Activated CD8-positive, alpha-beta memory T cell treated with anti-CD3 and anti-CD28 coated beads for 48 hours (primary cell): ENCODE measurements at places on chromosomes 16 and 17.

GRCh38 chr16:50121278-50121677 is 31.8 kb upstream of the TENT4B start:
- no peak for DNase-seq

DNA sequence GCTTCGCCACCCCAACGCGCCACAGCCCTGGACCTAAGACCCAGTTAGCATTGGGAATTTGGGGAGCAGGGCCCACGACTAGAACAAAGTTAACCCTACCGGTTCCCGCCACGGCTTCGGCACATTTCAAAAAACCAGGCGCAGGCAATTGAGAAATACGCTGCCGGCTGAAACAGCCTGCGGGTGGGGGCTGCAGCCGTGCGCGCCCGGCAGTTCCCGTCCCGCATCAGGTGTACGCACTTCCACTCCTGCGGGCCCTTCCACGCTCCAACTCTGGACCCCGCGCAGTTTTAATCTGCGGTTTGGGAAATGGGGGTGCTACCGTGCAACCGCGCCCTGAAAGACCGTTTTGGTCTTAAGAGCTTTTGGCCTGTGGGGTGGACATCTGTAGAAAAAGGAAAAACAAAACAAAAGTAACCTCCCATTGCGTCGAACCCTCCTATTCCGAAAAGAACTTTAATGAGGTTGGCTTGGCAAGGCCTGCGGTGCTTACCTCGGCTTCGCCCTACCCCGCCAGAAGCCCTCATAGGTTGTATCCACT is 7.1 kb downstream of the IRX5 start:
- DNase-seq: no peak

GRCh38 chr16:27084307-27085028 is 17.7 kb downstream of the C16orf82 start:
- no peak for DNase-seq

GRCh38 chr17:79459003-79459655 is 151.7 kb downstream of the RBFOX3 start:
- no peak for DNase-seq

- no peak for DNase-seq
Measured at GRCh38 chr16:27742333-27742732, 192.4 kb downstream of the KATNIP start.

DNA sequence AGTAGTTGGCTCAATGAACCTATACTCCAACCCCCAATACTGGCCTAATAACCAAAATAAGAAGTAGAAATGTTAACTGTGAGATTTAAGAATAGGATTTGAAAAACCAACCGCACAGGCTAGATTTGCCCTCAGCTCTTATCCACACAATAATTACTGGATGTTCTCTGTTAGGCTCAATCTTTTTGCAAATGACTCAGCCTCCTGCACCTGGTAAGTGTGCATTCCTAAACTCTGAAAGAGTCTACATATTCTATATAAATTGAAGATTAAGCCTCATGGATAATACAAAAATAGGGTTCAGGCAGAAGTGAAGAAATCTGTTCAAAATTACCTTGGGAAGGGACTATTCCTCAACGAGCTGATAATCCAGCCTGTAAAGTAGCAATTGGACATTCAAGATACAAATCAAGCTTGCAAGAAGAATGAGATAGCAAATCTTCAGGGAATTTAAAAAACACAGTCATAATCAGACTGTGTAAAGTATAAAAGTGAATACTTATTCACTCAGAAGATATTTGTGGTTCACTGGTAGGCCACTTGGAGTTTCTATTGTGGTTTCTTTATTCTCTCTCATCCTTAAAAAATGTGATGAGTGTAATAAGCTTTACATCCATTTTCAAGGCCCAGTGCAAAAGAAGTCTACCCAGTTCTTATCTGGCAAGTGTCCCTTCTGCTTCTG is 931.9 kb upstream of the SOX9 start:
- no peak for DNase-seq

GRCh38 chr17:63162406-63163157 is 196.5 kb downstream of the TANC2 start:
- DNase-seq: no peak

- no peak for DNase-seq
Measured at GRCh38 chr17:76404256-76404655, 19.8 kb downstream of the SPHK1 start.

GRCh38 chr16:62288990-62289629 is 252.9 kb upstream of the CDH8 start:
- no peak for DNase-seq

GRCh38 chr17:2344528-2344927 is 7.2 kb downstream of the SGSM2 start:
- no peak for DNase-seq

GRCh38 chr17:45147581-45148182 is 593 bp upstream of the HEXIM1 start:
- DNase-seq: peak; percentile 68

- no peak for DNase-seq
Measured at GRCh38 chr16:86685076-86685475, 106.7 kb downstream of the FOXL1 start.

DNA sequence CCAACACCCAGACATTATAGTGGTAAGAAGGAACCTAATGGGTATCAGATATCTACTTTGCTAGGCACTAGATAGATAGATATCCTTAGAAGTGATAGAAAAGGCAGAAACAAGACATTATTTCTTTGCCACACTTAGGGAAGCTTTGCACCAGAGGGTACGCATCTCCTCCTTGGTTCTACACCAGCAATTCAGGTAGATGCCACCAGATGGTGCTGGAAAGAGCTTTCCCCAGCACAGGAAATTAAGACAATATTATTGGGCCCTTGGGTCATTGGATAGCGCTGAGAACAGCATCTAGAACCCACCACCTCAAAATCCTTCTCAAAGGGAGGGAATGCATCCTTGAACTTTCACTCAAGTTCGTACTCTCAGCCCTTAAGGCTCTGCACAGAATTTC is 173.8 kb upstream of the CCL2 start:
- no peak for DNase-seq

- no peak for DNase-seq
Measured at GRCh38 chr17:49829026-49829425, 18.8 kb downstream of the TAC4 start.

GRCh38 chr16:53094013-53094630 is 39.3 kb downstream of the CHD9 start:
- no peak for DNase-seq

- no peak for DNase-seq
Measured at GRCh38 chr17:34582185-34582900, 3.0 kb downstream of the TMEM132E start.

DNA sequence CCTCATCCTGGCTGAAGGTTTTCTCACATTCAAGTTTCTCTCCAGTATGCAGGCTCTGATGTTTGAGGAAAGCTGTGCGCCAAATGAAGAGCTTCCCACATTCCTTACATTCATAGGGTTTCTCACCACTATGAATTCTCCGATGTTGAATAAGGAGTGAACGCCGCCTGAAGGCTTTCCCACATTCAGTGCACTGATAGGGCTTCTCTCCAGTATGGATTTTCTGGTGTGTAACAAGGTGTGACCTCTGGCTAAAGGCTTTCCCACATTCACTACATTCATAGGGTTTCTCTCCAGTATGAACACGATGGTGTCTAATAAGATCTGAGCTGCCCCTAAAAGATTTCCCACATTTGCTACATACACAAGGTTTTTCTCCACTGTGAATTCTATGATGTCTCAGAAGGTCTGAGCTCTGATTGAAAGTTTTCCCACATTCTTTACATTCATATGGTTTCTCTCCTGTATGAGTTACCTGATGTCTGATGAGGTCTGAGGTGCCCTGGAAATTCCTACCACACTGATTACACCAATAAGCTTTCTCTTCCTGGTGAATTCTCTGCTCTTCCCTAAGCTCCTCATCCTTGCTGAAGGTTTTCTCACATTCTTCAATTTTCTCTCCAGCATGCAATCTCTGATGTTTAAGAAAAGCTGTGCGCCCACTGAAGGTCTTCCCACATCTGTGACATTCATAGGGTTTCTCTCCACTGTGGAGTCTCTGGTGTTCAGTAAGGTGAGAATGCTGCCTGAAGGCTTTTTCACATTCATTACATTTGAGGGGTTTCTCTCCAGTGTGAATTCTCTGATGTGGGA is 8.9 kb downstream of the ZNF594 start:
- DNase-seq: no peak

DNA sequence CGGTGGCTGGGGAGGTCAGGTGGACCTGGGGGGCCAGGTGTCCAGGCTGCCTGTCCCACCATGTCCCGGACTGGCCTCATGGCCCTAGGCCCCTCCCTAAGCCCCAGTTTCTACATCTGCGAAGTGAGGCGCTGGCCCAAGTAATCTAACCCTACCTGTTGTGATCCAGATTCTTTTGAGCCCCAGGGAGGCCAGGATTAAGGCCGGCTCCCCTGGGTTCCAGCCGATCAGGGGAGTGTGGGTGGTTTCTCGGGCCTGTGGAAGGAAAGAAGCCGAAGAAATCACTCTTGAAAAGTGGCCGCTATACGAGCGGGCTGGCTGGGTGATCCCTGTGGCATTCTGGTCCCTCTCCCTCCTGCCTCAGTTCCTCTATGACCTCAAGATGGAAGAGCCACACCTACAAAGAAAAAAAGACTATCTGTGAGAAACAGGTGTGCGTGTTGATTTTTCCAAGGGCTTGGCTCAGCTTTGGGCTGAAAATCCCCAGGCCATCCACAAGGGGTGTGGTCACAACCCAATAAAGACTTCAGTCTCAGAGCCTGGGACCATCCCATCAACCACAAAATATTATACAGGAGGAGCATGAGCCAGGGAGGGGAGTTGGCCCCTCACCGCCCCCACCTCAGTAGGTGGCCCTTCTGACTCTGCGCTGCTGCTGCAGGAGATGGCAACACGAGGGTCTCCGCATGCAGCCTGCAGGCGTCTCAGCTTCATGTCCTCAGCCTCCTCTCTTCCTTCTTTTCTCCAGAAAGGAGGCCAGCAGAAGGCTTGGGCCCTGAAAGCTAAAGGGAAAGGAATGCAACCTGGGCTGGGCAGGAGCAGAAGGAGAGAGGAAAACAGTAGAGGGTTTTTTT is 20.3 kb downstream of the GPR142 start:
- no peak for DNase-seq

- DNase-seq: no peak
Measured at GRCh38 chr17:60149691-60150582, at the start of gene CA4. Gene CA4 (plus strand): TSS chr17:60149973. CDS start chr17:60150035, 62 bp downstream.

DNA sequence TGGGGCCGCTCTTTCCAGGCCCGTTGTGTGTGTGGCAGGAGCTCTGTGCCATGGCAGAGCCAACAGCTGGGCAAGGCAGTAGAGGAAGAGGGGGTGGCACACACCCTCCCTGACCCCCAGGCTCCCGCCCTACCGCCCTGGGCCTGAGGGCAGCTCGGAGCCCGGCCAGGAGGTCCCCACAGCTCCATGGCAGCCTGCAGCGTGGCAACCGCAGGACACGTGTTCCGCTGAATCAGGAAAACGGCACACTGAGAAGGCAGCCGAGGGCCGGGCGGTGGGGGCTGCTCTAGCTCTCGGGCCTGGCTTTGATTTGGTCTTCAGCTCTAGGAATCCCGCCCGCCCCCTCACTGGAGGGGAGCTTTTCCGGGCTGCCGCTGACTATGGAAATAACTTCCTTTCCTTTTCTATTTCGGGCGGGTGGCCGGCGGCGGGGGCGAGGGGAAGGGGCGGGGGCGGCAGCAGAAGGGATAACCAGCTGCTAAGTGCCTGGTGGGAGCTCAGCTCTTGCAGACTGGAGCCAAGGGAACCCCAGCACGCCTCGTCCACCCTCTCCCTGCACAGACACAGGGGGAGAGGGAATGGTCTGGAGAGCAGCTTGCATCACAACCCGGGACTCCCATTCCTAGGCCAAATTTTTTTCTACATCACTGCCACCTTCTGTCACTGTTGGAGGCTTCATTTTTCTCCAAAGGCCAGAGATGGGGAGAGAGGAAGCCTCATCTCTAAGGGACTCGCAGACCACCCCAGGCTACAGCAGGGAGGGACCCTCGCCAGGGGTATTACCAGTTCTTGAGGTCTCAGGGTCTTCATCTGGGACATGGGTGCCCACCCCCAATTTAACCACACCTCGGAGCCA is 24.8 kb upstream of the MRPS23 start:
- no peak for DNase-seq

DNA sequence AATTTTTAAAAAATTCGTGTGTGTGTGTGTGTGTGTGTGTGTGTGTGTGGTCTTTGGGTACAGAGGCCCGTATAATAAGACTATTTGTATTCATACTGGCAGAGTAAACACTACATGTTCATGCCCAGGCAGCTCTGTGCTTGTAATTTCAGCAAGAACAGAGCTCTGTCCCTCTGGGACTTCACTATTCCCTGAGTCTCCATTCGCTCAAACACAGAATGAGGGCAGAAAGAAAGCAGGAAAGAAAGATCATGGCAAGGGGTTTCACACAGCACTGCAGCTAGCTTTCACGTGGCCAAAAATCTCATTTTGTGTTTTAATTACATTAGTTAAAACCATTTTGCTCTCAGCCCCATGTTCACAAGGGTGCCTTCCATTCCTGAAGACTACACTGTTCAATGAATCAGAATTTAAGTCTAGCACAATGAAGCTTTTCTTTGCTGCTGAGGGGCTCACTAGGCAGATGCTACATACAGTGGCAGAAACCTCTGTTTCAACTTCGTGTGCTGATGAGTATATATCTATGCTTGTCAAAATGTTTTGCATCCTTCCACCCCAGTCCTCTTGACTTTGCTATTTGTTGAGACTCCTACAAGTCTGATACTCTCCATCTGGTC is 198.4 kb upstream of the C17orf78 start:
- no peak for DNase-seq

DNA sequence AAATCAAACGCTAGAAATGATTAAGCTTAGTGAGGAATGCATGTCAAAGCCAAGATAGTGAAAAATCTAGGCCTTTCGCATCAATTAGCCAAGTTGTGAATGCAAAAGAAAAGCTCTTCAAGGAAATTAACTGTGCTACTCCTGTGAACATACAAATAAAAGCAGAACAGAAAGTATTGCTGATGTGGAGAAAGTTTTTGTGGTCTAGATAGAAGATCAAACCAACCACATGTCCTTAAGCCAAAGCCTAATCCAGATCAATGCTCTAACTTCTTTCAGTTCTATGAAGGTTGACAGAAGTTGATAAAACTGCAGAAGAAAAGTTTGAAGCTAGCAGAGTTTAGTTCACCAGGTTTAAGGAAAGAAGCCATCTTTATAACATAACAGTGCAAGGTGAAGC is 1044.6 kb downstream of the CDH11 start:
- no peak for DNase-seq

- DNase-seq: no peak
Measured at GRCh38 chr16:28321700-28322411, 29.5 kb downstream of the SBK1 start.

GRCh38 chr16:2912330-2913199 is 834 bp downstream of the FLYWCH1 start:
- no peak for DNase-seq

GRCh38 chr16:21159281-21159951 is 942 bp downstream of the LDAF1 start:
- DNase-seq: no peak
